ENCODE measurements at places on chromosomes 2 and 18.

DNA sequence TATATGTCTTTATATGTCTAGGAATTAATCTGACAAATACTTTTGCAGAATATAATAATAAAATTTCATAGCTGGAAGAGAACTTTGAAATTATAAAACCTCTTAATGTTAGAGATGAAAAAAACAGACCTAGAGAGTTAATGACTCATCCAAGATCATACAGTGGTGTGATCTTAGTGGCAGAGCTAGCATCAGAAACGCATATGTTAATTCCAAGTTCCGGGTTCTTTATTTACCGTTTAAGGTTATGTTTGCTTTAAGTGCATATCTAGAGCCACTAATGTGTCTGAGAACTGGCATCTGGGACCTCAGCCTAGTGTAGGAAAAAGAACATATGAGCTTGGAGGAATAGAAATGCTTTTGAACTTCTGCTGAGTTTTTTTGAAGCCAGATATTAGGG lies 24.3 kb downstream of the CERS6 start:
- peaks cover 2% of the 10 kb centered on the region for H3K4me1 ChIP-seq
- no peak overlapping the region for H3K27ac ChIP-seq
- DNase-seq = no peak
- H3K36me3 ChIP-seq = no peaks in the 10 kb centered on the region

- H3K4me1 ChIP-seq = 0 out of 2 replicates have a peak, but pooled peaks cover 1% of the 10 kb centered on the region
- peaks cover 2% of the 10 kb centered on the region for H3K36me3 ChIP-seq
- no peak overlapping the region for H3K27ac ChIP-seq
- no peak for DNase-seq
- H3K27me3 ChIP-seq = no peaks in the 10 kb centered on the region
- no peak overlapping the region for H3K4me3 ChIP-seq
Observed at GRCh38 chr2:157749684-157750083, 121.0 kb upstream of the ACVR1C start.

GRCh38 chr2:173672573-173673340 lies 292.4 kb downstream of the SP3 start:
- DNase-seq = no peak
- no peak overlapping the region for H3K4me3 ChIP-seq
- H3K4me1 ChIP-seq = no peaks in the 10 kb centered on the region
- H3K27ac ChIP-seq = no peak overlapping the region
- no peaks in the 10 kb centered on the region for H3K27me3 ChIP-seq

- H3K27me3 ChIP-seq = no peaks in the 10 kb centered on the region
- no peak overlapping the region for H3K27ac ChIP-seq
- DNase-seq = peak; percentile 20
- H3K4me3 ChIP-seq = no peak overlapping the region
- no peaks in the 10 kb centered on the region for H3K4me1 ChIP-seq
Observed at GRCh38 chr2:37026050-37026449, 58.1 kb downstream of the HEATR5B start.

- no peak for DNase-seq
- no peaks in the 10 kb centered on the region for H3K36me3 ChIP-seq
- H3K4me3 ChIP-seq = no peak overlapping the region
- no peaks in the 10 kb centered on the region for H3K4me1 ChIP-seq
Observed at GRCh38 chr2:168851674-168852320, 38.4 kb downstream of the SPC25 start.

- no peak overlapping the region for H3K27ac ChIP-seq
- H3K36me3 ChIP-seq = no peaks in the 10 kb centered on the region
- H3K4me3 ChIP-seq = no peak overlapping the region
- DNase-seq = no peak
- H3K27me3 ChIP-seq = no peaks in the 10 kb centered on the region
Observed at GRCh38 chr2:25700221-25700660, 26.9 kb upstream of the DTNB start.

GRCh38 chr2:29006092-29006979 lies 25.2 kb downstream of the TOGARAM2 start:
- no peak overlapping the region for H3K27ac ChIP-seq
- no peak overlapping the region for H3K4me3 ChIP-seq
- no peaks in the 10 kb centered on the region for H3K27me3 ChIP-seq
- no peaks in the 10 kb centered on the region for H3K36me3 ChIP-seq

DNA sequence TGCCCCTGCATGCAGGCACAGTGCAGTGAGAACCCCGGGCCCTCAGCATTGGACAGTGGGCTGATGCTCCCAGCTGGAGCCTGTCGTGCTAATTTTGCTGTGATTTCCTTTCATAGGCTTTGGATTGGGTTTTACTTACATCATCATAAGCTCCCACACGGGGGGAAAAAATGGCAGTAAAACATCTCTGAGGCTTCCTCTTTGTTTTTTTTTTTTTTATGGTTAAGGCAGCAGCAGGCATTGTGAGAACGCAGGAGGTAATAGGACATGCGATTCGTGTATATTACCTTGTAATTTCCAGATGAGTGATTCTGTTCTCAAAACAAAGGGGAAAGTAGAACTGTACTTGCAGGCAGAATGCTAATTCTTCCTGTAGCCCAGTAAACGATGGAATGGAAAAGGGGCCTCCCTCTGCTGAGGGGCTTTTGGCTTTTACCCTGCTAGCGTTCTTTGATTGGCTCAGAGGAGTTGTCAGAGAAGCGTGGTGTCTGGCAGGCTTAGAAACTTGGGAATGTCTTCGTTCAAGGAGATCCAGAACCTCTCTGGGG lies 89.7 kb downstream of the NPAS2 start:
- no peaks in the 10 kb centered on the region for H3K4me1 ChIP-seq
- H3K4me3 ChIP-seq = no peak overlapping the region
- no peaks in the 10 kb centered on the region for H3K36me3 ChIP-seq
- no peak overlapping the region for H3K27ac ChIP-seq
- DNase-seq = no peak

GRCh38 chr2:19706332-19706731 lies 195.5 kb downstream of the TTC32 start:
- no peaks in the 10 kb centered on the region for H3K36me3 ChIP-seq
- no peaks in the 10 kb centered on the region for H3K27me3 ChIP-seq
- no peak overlapping the region for H3K4me3 ChIP-seq

DNA sequence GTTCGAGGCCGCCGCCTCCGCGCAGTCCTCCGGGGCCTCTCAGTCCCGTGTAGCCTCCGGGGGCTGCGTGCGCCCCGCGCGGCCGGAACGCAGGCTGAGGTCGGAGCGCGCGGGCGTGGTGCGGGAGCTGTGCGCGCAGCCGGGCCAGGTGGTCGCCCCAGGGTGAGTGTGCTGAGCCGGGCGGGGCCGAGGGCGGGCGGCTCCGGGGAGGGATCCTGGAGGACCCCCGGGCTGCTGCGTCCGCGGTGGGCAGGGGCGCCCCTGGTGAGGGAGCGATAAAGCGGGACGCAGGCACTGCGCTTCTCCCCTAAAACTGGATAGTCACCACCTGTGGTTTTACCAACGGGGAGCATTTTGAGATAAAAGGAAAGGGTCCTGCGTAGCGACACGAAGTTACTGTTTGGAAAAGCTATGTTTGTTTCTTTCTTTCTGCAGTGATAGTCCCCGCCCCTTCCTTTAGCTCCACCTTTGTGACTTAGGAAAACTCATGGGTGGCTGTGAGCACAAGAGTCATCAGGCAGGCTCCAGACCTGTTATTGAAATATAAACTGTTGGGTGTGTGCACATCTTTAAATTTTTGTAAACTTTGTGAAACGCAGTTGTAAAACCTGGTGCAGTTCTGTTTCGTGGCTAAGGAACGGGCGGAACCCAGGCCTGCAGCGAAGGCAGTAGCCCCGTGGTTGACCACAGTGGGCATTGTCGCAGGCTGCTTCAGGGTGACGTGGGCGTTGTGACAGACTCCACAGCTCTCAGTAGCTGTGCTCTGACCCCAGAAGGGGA lies 687 bp downstream of the CTDP1 start:
- no peak overlapping the region for H3K27ac ChIP-seq
- no peak for DNase-seq
- 0 out of 2 replicates have a peak, but pooled peaks cover 2% of the 10 kb centered on the region for H3K36me3 ChIP-seq
- H3K27me3 ChIP-seq = no peaks in the 10 kb centered on the region

DNA sequence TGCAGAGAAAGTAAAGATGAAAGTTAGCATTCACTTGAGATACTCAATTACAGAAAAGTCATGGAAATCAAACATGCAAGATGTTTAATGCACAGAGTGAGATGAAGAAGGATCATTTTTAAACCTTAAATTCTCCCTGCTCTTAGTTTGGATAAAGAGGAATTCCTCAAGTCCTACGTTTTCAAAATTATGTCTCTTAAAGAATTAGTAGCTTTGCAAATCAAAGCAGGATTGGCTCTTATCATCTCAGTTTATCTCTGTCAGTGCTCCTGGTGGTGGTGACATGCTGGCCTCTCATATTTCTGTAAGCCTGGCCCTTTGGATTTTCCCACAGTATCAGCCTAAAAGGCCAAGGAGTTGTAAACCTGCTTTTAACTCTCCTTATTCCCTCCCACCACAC lies 242.2 kb downstream of the NRXN1 start:
- H3K4me3 ChIP-seq = no peak overlapping the region
- no peak for DNase-seq
- H3K4me1 ChIP-seq = no peaks in the 10 kb centered on the region
- no peaks in the 10 kb centered on the region for H3K27me3 ChIP-seq

DNA sequence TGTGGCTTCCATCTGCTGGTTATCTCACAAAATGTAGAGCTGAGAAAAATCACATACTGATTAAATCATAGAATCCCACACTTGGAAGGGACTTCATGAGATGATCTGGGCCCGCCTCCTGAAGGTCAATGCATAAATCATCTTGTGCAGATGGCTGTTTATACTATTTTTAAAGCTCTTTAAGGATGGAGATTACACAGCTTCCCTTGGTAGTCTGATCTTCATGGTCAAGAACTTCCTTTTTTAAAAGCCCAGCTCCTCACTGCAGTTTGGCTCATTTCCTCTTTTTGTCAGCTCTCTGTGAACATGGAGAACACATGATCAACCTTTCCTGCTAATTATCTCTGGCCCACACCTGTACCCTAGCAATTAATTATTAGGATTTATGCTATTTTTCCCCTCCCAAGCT lies 25.9 kb downstream of the GCG start:
- H3K4me1 ChIP-seq = no peaks in the 10 kb centered on the region
- H3K36me3 ChIP-seq = no peaks in the 10 kb centered on the region
- no peak for DNase-seq
- H3K4me3 ChIP-seq = no peak overlapping the region

GRCh38 chr2:239456940-239457339 lies 56.1 kb upstream of the HDAC4 start:
- H3K4me3 ChIP-seq = no peak overlapping the region
- no peaks in the 10 kb centered on the region for H3K36me3 ChIP-seq
- H3K4me1 ChIP-seq = no peaks in the 10 kb centered on the region
- DNase-seq = no peak
- no peaks in the 10 kb centered on the region for H3K27me3 ChIP-seq

GRCh38 chr2:239943991-239944631 lies 81.0 kb downstream of the NDUFA10 start:
- H3K27ac ChIP-seq = no peak overlapping the region
- H3K4me1 ChIP-seq = 0 out of 2 replicates have a peak, but pooled peaks cover 2% of the 10 kb centered on the region
- H3K4me3 ChIP-seq = no peak overlapping the region
- no peak for DNase-seq
- no peaks in the 10 kb centered on the region for H3K27me3 ChIP-seq

DNA sequence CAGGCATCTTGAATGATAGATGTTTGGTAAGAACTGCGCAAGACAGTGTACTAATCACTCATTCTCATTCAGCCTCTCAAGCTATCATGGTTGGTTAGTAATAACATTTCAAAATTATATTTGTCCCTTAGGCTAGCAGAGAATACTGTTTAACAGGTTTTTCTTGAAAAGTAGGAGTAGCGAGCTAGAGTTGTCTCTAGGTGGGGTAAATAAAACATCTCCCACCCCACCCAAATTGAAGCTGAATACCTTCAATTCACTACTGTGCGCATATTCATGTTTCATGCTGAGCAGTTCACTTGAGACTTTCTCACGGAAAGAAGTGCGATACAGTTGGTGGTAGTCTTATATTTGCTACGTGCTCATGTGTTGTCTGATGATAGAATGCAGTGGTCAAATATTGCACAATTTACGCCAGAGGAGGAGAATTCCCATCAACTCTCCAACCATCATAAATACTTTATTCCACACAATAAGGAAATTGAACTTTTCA lies 49.3 kb downstream of the NEDD4L start:
- H3K36me3 ChIP-seq = no peaks in the 10 kb centered on the region
- H3K27me3 ChIP-seq = no peaks in the 10 kb centered on the region
- no peak overlapping the region for H3K27ac ChIP-seq
- peaks cover 11% of the 10 kb centered on the region for H3K4me1 ChIP-seq
- no peak for DNase-seq

GRCh38 chr2:230957756-230958391 lies 32.8 kb upstream of the GPR55 start:
- no peaks in the 10 kb centered on the region for H3K27me3 ChIP-seq
- no peaks in the 10 kb centered on the region for H3K4me1 ChIP-seq
- no peaks in the 10 kb centered on the region for H3K36me3 ChIP-seq
- peak overlapping the region; percentile 9 for H3K4me3 ChIP-seq
- no peak for DNase-seq

DNA sequence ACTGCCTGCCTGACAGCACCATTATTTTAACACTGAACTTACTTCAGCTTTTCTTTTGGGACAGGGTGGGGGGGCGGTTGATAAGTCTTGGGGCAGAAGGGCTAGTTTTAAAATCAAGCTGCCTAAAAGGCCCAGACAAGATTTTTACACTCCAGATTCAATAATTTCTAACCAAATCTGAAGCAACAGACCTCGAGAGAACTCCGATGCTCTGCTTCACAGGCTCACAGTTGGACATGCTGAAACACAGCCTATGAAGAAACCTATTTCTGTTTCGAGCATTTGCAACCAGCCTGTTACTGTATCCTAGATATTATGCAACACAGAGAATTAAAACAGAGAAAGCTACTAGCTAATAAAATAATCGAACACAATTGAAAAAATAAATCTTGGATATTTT lies 1.3 kb upstream of the MYT1L start:
- peaks cover 12% of the 10 kb centered on the region for H3K4me1 ChIP-seq
- H3K27ac ChIP-seq = no peak overlapping the region
- no peaks in the 10 kb centered on the region for H3K36me3 ChIP-seq
- no peaks in the 10 kb centered on the region for H3K27me3 ChIP-seq
- no peak for DNase-seq
- H3K4me3 ChIP-seq = no peak overlapping the region

- H3K4me1 ChIP-seq = no peaks in the 10 kb centered on the region
- DNase-seq = no peak
- H3K27me3 ChIP-seq = no peaks in the 10 kb centered on the region
- H3K4me3 ChIP-seq = no peak overlapping the region
Observed at GRCh38 chr2:26001743-26002351, 19.6 kb upstream of the KIF3C start.

GRCh38 chr2:43605079-43605655 lies 9.3 kb upstream of the THADA start:
- no peaks in the 10 kb centered on the region for H3K27me3 ChIP-seq
- no peaks in the 10 kb centered on the region for H3K36me3 ChIP-seq
- H3K4me1 ChIP-seq = no peaks in the 10 kb centered on the region
- H3K4me3 ChIP-seq = no peak overlapping the region
- no peak overlapping the region for H3K27ac ChIP-seq

DNA sequence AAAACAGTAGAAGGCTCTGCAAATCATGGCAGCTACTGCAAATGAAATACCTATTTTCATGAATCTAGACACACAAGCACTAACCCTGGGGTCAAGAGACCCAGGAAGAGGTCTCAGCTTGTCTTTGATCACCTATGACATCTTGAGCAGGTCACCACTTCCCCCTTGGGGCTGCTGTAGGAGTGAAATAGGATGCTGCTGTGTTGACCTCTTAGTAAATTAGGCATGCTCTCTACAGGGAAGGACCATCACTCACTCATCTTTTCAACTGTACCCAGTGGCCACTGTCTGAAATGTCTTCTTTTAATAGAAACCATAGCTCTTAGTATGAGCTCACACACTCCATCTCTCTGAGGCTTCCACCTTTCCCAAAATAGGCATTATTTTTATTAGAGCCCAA lies 83.8 kb downstream of the NCK2 start:
- H3K27ac ChIP-seq = no peak overlapping the region
- no peak overlapping the region for H3K4me3 ChIP-seq
